ENCODE measurements at places on chromosomes 5 and 9.

DNA sequence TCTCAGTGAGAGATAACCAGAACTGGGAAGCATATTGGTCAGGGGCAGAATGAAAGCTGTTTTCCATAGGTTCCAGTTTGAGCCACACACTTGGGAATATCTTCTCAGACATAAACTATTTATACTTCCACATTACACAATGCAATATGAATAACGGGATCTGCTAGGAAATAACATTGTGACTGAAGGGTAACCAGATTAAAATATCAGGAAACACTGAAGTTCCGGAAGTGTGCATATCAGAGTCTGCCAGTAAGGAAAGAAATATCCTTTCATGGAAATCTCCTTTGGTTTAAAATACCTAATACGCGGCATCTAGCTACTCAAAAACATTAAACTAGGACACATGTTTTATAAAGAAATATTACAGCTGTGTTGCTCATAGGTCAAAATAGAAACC lies 56.3 kb downstream of the ST8SIA4 start:
- DNase-seq: no peak

GRCh38 chr5:75648712-75649111 lies 37.5 kb downstream of the ANKDD1B start:
- no peak for DNase-seq

- DNase-seq: no peak
Measured at GRCh38 chr5:113387844-113388243, 46.9 kb downstream of the TSSK1B start.

- DNase-seq: no peak
Measured at GRCh38 chr9:120918931-120919842, 7.4 kb downstream of the TRAF1 start.

- DNase-seq: no peak
Measured at GRCh38 chr9:10835791-10836463, 223.1 kb upstream of the PTPRD start.

DNA sequence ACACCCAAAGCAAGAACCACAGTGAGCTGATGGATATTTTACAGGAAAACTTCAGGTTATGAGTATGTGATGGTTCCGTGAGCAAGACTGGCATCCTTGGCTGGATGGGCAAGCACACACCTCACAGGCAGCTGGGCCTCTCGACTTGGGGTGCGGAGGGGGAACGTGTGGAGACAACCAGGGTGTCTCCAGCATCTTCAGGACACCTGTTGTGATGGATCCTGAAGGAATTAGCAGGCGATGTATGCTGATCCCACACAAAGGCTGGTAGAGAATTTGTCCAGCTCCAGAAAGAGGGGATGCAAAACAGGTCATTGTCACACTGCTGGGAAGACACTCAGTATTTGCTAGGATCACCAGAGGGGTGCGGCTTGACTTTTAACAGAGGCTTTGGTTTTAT lies 42.7 kb downstream of the SECISBP2 start:
- DNase-seq: no peak

- no peak for DNase-seq
Measured at GRCh38 chr5:54090495-54091120, 219.8 kb downstream of the ARL15 start.

DNA sequence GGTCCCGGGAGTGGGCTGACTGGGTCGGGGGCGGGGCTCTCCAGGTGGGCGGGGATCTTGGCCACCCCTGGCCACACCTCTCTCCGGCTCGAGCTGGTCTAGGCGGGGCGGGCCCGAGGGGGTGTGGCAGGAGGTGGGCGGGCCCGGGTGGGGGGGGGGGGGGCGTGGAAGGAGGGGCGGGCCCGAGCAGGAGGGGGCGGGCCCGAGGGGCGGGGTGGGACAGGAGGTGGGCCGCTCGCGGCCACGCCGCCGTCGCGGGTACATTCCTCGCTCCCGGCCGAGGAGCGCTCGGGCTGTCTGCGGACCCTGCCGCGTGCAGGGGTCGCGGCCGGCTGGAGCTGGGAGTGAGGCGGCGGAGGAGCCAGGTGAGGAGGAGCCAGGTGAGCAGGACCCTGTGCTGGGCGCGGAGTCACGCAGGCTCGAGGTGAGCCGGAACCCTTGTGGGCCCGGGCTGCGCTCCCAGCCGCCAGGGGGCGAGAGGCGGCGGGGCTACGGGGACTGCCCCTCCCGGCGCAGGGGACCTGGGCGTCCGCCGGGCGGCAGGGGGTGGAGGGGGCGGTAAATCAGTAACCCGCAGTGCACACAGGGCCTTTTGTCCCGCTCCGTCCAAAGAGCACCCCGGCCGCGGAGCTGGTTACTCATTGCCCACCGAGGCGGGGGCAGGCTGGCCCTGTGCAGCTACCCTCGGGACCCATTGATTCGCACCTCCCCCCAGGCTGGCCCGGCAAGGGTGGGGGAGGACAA lies at the start of gene FGFR4:
Gene FGFR4, plus strand, starts transcription at position 262 of the 744 bp plus-strand sequence. CDS start 2,688 bp downstream, outside the sequence.
- peak; percentile 55 for DNase-seq

- DNase-seq: no peak
Measured at GRCh38 chr5:118220556-118221195, 767.7 kb downstream of the DTWD2 start.

GRCh38 chr9:78680196-78680595 lies 383.3 kb downstream of the PSAT1 start:
- no peak for DNase-seq

DNA sequence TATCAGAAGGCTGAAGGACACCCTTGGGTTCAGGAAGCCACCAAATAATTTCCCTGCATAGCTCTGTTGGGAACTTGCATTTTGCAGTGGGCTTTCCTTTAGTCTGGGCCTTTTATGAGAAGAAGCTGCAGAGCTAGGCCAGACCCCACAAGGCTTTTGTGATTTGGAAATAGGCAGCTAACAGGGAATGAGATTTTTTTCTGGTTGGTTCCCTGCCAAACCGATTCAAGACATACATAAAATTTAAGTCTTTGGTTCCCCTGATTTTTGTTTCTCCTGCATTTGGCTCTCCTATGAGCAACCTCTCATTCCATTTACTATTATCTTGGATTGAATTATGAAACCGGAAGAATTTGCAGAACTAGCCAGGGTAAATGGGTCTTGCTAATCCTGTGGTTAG lies 81.5 kb upstream of the PTCH1 start:
- DNase-seq: no peak

GRCh38 chr5:89338935-89339334 lies 456.0 kb upstream of the MEF2C start:
- no peak for DNase-seq

DNA sequence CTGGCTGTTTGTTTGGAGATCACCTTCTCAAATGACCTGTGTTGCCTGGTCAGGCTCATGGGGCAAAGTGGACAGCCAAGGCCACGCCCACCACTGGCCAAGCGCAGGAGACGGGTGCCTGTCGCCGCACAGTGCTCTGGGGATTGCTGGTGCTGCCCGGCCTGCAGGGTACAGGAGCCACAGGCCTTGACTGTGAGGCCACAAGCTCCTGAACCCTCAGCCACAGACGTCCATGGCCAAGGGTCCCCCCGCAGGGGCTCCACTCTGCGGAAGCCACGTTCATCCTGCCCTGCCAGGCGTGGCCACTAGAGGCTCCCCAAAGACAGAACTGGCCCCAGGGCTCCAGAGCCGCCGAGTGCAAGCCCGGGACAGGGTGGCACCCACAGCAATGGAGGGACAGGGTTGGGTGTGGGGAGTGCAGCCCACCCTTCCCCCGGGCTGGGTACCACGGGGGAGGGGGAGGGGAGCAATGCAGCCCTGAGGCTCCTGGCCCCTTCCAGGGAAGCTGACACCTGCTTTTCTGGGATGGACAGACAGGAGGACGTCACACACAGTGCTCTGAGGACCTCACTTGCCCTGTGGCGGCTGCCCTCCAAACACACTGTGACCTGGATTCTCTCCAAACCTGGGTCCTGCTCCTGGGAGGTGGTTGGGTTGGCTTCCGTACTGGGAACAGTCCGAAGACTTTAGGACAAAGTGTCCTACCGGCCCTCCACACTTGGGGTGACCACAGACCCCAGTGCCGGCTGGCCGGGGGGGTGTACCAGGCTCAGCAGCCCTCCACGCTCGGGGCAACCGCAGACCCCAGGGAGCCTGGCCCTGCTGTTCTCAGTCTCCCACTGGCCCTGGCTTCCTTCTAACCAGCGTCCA lies 21.5 kb downstream of the TPPP start:
- peak; percentile 79 for DNase-seq

DNA sequence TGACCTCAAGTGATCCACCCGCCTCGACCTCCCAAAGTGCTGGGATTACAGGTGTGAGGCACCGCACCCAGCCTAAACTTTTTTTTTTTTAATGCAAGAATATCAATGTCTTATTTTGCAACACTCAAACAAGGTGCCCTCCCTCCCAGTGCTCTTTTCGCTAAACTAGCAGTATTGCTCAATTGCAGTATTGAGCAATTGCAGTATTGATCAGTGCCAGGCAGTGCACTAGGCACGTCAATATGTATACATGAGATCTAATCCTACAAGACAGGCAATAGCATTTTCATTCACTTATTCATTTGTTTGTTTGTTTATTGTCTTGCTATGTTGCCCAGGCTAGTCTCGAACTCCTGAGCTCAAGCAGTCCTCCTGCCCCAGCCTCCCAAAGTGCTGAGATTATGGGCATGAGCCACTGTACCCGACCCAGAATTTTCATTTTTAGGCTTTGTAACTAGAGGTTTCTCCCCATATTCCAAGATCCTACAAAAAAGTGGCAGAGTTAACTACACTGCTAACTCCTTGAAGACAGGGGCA lies 94.5 kb downstream of the TTLL11 start:
- DNase-seq: no peak

DNA sequence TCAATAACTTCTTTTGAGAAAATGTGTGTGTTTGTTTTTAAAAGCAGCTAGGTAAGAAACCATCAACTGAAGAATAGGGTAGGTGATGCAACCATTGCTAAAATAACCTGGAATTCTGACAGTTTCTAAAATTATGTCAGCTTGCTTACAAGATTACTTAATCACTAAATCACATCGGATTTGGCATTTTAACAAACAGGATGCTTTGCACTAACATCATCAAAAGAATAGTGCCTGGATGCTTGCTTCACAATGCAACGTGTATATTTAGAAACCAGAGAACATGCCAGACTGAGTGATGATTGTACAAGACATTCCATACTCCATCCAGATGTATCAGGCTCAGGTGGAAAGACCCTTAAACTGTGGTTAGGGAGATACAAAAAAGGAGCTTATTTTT lies 43.9 kb downstream of the PAM start:
- DNase-seq: peak; percentile 27

GRCh38 chr9:122138560-122139268 lies 20.9 kb downstream of the NDUFA8 start:
- DNase-seq: no peak

DNA sequence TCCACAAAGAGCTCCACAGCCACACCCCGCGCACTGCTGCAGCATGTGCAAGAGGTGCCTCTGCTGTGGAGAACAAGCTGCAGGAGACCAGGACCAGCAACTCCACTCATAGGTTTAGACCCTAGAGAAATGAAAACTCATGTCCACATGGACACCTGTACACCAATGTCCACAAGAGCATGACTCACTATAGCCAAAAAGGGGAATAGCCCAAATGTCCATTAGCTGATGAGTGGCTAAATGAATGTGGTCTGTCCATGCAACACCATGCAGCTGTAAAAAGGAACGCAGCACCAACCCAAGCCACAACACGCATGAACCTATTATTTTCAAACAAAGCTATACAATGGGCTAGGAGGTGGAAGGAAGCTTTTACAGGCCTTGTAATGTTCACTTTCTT lies 18.1 kb downstream of the DYNC2I2 start:
- no peak for DNase-seq

- DNase-seq: no peak
Measured at GRCh38 chr5:76473661-76474060, 70.6 kb downstream of the IQGAP2 start.

Data from heart right ventricle (tissue), 16 donors.